ENCODE measurements at places on chromosomes 5 and 9.

DNA sequence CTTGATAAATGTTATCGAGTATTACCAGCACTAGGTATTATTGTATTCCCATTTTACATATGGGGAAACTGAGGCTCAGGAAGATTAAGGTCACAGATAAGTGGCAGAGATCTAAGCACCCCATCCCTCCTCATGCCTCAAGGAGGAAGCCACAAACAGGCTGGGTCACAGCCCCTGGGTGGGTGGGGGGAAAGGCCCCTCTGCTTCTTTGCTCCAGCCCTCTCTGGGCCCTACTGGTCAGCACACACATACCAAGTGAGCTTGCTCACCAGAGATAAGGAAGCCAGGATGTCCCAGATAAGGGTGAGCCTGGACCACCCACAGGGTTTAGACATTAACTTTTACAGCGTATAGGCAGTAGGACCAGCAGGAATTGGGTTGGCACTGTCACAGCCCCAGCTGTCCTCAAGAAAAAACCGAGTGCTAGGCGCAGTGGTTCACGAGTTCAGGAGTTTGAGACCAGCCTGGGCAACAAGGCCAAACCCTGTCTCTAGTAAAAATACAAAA is 45.3 kb downstream of the STK10 start:
- no peak for DNase-seq

DNA sequence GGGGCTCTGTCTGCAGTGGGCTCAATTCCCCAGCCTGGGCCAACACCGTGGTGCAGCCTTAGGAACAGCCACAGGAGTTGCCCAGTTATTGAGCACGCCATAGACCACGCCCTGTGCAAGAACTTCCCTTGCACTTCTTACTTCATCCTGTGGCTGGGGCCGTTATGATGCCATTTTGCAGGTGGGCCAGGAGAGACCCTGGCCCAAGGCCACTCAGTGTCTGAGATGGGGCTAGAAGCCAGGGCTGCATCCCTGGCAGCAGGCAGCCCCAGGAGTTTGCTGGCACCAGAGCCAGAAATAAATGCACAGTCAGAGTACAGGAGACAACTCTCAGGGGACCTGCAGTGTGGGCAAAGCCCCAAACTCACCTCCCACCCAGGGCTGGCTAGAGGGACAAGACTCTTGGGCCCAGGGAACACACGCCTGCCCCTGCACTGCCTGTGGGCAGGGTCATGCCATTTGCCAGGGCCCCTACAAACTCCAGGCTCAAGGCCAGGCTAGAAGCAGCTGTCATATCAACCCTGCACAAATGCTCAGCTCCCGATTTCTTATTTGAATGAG is 6.7 kb downstream of the CORO2A start:
- no peak for DNase-seq

DNA sequence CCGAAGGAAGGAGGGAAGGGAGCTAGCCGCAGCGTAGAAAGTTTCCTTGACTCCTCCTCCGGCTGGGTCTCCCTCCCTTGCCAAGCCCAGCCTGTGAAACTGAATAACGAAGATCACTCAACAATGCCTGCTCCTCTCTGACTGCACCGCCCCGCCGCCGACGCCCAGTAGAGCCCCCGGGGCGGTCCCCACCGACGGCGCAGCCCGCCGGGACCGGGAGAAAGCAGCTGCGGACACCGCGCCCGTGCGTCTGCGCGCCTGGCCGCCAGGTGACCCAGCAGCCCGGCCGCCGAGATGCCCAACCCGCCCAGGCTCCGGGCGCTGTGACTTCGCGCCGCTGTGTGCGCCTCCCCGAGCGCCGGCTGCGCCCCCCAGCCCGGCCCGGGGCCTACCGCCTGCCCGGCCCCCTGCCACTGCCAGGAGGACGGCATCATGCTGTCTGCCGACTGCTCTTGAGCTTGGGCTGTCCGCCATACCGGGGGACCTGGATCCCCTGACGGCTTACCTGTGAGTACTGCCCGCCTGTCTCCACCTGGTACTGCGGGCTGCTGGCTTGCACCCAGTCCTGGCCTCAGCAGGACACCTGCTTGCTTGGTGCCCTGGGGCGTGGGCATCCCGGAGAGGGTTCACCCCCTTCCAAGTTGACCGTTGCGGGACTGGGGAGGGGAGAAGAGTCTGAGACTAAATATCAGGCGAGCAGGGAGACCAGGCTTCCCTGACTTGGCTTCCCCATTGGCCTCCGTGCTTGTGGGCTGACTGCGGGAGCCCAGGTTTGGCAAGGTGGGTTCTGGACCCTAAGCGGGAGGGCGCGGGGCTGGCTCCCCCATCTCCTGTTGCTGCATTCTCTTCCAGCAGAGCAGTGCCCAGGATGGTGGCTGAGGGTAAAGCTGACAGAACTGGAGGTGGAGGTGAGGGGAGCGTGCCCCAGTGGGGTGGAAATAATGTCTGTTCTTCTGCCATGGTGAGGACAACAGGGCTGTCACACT is 26.2 kb upstream of the SPTLC1 start:
- DNase-seq, result peak; percentile 58

DNA sequence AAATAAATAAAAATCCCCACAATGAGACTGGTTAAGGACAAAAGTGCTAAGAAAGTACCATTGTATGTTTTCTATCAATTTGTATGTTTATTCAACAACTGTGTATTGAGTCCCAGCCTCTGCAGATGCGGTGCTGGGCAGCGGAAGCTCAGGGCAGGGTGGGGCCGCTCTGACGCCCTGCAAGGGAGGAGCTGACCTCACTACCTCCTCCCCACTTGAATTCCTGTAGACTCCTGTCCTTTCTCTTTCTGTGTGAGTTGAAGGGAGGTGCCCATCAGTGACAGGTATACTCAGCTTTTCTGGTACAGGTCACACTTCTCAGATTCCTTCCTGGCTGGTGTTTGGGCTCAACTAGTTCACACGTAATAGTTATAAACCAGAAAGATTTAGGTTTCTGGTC is 27.0 kb downstream of the ANGPTL2 start:
- peak; percentile 10 for DNase-seq

DNA sequence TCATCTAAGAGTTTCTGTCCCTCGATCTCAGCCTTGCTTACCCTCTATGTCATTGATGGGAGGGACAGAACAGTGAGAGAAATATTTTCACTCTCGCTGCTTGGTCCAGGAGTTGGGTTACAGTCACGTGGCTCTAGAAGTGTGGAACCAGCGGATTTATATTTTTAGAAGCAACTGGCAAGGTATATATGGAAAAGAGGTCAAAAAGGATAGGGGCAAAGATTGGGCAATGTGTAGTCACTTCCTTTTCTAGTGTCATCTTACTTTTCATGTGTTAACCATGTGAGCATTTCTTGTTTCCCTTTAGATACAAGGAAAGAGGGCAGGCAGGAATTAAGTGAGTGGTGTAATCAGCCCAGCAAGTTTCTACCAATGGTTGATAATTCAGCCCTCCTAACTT is 111.5 kb upstream of the ZNF366 start:
- DNase-seq, result no peak

- no peak for DNase-seq
Observed at GRCh38 chr9:69078581-69078980, 43.0 kb downstream of the FXN start.

- DNase-seq, result no peak
Observed at GRCh38 chr9:133516961-133517350, 7.8 kb downstream of the MYMK start.

- peak; percentile 78 for DNase-seq
Observed at GRCh38 chr9:130707225-130707976, 13.8 kb downstream of the EXOSC2 start.

- DNase-seq, result no peak
Observed at GRCh38 chr9:115209601-115210306, 91.8 kb upstream of the TNC start.

GRCh38 chr9:2128141-2128540 is 113.0 kb downstream of the SMARCA2 start:
- no peak for DNase-seq

- DNase-seq, result no peak
Observed at GRCh38 chr5:60196385-60197113, 303.0 kb upstream of the PDE4D start.

- DNase-seq, result no peak
Observed at GRCh38 chr9:96524045-96524444, 74.1 kb downstream of the HABP4 start.

DNA sequence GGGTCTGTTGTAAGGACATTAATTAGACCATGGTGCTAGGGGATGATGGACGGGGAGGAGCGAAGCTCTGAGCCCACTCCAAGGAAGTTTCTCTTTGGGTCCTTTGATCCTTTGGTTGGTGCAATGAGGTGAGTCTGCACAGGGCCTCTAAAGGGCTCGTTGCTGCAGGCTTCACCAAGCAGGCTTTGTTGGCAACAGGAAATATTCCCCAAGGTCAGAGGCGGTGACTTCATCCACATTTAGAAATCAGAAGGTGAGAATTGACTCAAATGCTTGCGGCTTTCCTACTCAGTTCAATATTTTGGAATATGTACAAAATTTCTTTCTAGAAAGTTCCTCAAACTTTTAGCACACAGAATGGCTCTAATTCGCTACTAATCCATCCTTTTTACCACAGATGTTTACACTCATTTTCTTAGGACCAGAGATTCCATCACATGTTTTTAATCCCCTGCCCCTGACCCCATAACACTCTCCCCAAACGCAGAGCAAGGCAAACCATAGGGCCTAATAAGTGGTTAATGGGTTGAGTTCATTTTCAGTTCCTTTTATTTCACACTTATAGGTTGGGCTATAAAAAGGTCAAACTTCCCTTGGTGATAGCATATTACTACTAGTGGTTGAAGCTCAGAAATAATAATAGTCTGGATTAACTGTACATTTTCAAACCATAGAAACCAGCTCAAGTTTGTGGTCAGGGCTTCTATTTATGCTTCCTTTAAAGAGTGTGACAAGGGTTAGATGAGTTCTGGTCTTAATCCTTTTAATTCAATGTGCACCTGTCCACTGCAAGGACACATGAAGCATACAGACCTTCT is 37.3 kb upstream of the TMEM252 start:
- no peak for DNase-seq

DNA sequence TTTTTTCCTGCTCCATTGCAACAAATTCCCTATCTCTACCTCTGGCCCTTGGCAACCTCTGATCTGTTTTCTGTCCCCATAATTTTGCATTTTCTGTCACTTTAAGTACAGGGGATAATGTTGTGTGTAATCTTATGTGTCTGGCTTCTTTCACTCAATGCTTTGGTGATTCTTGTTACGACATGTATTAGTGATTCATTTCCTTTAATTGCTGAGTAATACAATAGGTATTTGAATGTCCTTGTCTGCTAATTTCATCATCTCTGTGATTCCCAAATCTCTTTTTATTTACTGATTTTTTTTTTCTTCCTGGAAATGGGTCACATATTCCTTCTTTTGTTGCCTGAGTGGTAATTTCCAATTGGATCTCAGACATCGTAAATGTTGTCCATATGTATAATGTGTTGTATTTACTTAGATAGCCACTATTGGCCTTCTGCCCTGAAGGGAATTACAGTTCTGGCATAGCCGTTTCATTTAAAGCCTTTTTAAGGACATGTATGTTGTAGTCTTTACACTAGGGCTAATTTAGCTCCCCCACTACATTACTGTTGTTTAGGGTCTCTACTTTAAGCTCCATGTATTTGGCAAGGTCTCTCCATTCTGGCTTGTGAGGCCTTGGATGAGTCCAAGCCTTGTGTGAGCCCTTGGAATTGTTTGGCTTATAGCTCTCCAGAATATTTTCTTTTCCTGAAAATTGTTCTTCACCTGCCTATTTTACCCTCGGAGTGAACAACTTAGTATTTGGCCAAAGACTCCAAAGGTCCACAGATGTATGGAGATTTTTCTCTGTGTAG is 683.8 kb downstream of the LRRC70 start:
- no peak for DNase-seq

DNA sequence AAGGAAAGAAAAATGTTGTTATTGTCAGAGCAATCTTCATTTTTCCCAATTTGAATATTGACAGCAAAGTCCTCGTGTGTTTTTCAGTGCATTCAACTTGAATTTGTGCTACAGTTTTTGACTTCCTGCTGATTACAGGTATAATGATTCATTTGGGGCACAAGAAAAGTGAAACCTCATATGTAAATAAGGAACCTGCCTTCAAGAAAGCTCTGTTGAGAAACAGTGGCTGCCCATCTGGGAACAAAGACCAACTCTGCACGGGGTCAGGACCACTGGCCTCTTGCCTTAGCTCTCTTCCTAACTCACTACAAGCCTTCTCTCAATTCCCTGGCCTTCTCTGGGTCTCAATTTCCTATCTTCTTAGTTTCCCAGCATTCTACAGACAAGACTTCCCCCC is 21.0 kb downstream of the TIMD4 start:
- no peak for DNase-seq

- DNase-seq, result no peak
Observed at GRCh38 chr5:14450018-14450524, 131.5 kb upstream of the OTULINL start.

DNA sequence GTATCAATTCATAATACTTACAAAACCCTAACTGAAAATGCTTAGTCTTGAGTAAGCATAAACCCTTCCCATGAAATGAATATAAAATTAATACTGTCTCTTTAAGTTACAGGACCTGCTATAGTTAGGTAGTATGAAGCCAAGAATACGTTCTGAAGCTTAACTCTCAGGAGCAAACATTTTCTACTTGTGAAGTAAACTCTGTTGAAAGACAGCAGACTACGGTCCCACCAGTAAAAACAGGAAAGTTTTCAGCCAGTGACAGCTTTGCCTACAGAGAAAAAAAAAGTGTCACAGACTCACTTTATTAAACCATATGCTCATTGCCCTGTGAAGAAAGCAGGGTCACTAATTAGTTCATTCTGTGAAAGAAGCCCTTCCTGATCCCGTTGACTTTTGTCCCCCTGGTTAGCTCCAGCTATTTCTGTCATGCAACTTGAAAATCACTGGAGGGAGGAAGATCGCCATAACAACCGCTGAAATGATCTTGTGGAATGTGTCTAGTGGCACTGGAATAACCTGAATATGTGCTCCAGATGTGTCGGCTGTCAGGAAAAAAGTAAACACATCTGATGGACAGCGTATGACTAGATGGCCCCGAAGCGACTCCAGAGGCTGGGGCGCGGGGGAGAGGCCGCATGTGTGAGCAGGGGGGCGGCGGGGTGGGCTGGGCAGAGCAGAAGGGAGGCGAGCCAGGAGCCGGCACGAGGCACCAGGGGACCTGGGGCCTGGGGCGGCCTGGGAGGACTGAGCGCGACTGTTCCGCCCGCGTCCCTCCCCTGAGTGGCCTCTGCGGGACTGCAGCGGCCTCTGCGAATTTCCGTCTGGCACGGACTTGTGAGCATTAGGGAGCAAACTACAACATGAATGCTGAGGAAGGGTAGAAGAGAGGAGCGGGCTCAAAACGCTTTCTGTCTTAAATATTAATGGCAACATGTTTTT is 41.9 kb downstream of the BNC2 start:
- DNase-seq, result peak; percentile 39

DNA sequence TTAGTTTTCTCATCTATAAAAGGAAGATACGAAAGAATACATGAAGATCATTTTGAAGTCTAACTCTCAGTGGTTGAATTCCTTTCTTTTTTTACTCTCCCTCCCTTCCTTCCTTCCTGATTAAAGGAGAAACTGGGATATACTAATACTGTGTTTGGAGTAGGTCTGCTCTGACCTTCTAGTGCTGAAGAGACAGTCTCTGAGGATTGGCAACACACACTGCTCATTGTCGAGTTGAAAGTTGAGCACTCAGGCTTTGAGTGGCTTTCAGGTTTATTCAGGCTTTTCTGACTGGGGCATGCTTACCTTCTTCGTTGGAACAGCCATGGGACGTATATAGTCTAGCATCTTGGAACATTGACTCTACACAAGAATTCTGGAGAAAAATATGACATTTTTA is 86.9 kb upstream of the RPS23 start:
- no peak for DNase-seq

GRCh38 chr9:107810461-107810961 is 320.9 kb upstream of the KLF4 start:
- DNase-seq, result no peak

GRCh38 chr5:66616520-66617225 is 20.5 kb downstream of the MAST4 start:
- DNase-seq, result no peak

- no peak for DNase-seq
Observed at GRCh38 chr9:125587819-125588460, 119.1 kb downstream of the MAPKAP1 start.
